Stimulated activated CD4-positive, alpha-beta T cell treated with anti-CD3 and anti-CD28 coated beads, Interleukin-2, amount 100 ng/mL, for 24 hours (primary cell): ENCODE measurements at places on chromosomes 7 and 10.

DNA sequence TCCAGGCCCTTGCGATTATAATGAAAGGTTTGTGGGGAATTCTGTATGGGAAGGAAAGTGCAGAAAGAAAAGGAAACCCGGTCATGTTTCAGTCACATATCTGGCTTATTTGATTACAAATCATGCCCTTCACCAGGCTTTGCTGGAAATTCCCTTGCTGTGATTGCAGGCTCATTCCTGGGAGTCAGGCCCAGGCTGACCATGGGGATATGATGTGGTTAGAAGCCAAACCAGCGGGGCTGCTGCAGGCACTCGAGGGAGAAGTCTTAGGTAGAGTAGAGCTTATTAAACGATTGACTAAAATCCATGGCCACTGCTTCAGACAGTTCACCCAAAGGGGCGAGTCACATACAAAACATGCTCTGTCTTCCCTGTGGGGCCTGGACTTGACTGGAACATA is 16.2 kb downstream of the PKD1L1 start:
- no peak for DNase-seq

DNA sequence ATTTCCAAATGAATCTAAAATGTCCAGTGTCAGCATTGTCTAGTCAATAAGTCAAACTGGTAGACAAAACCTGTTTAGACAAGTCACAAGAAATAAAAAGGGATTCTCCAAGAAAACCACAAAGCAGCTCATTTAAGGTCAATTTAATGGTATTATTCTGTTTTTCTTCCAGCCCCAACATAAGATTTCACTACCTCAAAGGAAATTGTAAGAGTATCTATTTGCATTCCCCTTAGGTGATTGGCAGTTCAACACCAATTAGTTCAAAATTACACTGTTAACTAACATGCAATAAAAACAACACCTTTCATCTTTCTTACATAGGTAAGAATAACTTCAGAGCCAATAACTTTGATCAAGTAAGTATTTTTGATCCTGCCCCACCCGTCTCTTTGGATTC is 106.3 kb downstream of the RNF32 start:
- DNase-seq = no peak

GRCh38 chr10:119509909-119510451 is 32.5 kb downstream of the RGS10 start:
- DNase-seq = no peak

DNA sequence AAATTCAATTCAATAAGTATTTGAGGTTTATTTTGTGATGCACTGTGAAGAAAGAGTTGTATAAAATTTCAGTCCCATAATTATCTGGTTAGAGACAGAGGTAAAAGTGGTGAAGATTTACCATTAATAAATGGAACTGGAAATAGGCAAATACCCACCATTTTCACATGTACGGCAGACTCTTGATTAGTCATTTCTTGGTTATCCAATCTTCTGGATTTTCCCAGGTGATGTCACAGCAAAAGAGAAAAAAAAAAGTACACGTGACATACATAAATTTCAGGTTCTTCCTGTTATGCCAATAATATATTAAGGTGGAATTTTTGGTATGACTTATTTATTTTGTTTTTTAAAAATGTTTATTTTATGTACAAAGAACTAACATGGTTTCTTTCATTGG is 26.8 kb downstream of the NT5C3A start:
- DNase-seq = no peak

- DNase-seq = no peak
Observed at GRCh38 chr10:34413756-34414587, 401.1 kb downstream of the PARD3 start.
